ENCODE measurements at places on chromosomes 6 and 20.
A peak's percentile ranks its signal among the peaks of the same experiment; 100 is the strongest.

- DNase-seq: no peak
These were observed 20.3 kb downstream of the ZSCAN31 start for GRCh38 chr6:28315628-28316027.

- DNase-seq: no peak
These were observed 95.7 kb upstream of the BMP2 start for GRCh38 chr20:6671829-6672228.

- no peak for DNase-seq
These were observed 867.3 kb downstream of the KIF16B start for GRCh38 chr20:15705975-15706374.

GRCh38 chr6:137297887-137298286, 78.7 kb upstream of the IFNGR1 start:
- DNase-seq: no peak

- no peak for DNase-seq
These were observed 11.9 kb downstream of the TEAD3 start for GRCh38 chr6:35484921-35485392.

DNA sequence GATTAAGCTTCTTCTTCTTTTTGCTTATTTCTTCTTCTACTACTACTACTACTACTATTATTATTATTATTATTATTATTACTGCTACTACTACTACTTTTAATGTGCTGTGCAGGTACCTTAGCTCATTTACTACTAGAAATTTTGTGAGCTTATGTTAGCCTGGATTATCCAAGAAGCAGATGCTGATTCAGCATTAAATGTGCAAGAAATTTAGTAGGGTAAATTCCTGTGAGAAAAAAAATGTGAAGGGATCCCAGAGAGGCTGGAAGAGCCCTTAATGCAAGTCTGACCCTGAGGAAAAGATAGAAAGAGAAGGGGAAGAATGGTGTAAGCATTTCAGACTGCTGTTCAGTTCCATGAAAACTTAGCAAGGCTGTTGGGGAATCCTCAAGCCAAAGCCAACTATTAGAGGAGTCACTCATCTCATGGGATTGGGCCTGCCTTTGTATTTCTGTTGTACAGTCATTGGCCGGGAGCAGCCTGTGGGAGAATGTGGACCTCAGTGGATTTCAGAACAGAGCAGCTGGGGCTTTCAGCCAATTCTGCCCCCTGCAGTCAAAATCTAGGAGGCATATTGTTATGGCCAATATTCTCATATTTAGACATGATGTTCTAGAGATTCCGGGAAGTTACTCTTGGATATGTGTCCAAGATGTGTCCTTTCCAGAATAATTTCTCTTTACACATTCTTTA, 37.2 kb upstream of the TSPYL1 start:
- no peak for DNase-seq

DNA sequence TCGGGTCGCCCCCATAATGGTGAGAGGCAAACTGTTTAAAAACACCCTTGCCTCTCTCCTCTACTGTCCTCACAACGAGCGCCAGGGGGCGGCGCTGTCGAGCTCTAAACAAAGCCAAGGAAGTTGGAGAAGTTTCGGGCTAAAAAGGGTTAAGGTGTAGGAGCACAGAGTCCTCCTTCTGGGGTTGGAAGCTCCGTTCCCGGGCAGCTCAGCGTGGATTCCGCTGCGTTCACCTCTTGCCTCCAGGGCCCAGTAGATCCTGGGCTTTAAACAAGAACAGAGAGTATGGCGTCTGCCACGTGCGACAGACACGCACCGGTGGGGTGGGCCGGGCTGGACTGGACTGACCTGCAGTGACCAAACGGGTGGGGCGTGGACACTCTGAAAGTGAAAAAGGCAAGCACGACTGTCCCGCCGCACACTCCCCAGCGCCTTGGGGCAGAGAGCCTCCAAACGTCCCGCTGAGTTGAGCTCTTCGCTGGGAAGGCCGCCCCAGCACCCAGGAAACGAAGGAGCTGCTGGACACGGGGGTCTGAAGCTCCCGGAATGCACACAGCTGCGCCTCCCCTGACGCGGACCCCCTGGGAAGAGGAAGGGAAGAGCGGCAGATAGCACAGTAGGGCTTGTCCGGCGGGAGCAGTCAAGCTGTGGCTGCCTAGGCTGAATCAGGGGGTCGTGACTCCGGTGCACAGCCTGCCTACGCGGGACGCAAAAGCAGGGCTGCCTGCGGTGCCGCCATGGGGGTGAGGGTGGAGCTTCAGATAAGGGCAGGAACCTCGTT, 1.6 kb upstream of the THBD start:
- DNase-seq: no peak

DNA sequence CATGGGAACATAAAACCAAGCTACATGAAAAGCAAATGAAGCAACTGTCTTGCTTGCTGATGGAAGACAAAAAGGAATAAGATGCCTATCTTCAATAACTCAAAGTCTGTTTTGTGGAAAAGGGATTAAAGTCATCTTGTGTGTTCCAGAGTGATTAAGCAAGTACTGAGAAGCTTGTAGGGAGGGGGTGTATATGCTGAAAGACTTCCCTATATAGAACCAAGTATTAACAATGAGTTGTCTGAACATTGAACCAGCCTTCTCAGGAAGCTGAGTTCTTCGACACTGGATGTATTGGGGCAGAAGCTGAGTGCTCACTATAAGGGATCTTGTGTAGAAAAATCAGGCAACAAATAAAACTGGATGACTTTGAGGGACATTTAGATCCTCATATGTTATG, 451.8 kb downstream of the CD83 start:
- no peak for DNase-seq

- no peak for DNase-seq
These were observed at the start of gene TAAR6 for GRCh38 chr6:132570221-132570777. TAAR6 (plus strand) TSS chr6:132570322; CDS start chr6:132570322, 0 bp downstream.

DNA sequence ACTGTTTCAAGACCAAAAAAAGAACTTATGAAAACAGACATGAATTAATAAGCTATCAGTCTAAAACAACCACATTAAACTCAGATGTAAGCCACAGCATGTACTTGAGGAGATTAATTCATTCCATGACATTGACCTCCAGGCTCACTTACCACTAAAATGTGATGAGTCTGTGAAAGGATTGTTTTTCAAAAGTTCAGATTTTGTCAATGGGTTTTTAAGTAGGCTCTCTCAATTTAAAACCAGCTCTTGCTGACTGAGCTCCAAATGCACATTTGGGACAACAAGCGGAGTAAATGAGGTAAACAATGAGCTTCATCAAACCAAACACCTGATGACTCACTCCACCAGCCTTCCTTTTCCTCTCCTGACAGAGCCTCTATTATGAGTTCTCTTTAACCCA, 197.0 kb downstream of the SIM1 start:
- DNase-seq: no peak

DNA sequence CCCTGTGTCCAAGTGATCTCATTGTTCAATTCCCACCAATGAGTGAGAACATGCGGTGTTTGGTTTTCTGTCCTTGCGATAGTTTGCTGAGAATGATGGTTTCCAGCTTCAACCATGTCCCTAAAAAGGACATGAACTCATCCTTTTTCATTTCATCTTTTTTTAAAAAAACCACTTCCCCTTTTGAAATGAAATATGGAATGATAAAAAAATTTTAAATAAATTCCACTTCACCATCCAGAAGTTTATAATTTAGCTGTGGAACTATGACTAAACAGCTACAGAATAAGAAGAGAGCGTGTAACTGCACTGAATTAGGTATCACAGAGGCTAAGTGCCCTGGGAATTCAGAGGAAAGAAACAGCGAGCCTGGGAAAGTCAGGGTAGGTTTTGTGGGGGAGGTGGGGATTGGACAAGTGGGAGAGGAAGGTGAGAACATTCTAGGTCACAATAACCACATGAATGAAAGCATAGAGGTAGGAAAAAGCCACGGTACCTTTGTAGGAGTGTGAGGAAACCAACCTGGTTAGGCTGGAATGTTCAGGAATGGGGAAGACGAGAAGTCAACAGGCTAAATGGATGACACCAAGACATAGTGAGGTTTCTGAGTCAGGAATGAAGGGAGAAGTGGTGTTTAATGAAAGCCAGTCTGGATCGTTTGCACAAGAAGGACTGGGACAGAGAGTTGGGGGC, 11.0 kb downstream of the TRIM10 start:
- no peak for DNase-seq

- DNase-seq: no peak
These were observed 4.4 kb upstream of the ARFGAP1 start for GRCh38 chr20:63268256-63268655.

DNA sequence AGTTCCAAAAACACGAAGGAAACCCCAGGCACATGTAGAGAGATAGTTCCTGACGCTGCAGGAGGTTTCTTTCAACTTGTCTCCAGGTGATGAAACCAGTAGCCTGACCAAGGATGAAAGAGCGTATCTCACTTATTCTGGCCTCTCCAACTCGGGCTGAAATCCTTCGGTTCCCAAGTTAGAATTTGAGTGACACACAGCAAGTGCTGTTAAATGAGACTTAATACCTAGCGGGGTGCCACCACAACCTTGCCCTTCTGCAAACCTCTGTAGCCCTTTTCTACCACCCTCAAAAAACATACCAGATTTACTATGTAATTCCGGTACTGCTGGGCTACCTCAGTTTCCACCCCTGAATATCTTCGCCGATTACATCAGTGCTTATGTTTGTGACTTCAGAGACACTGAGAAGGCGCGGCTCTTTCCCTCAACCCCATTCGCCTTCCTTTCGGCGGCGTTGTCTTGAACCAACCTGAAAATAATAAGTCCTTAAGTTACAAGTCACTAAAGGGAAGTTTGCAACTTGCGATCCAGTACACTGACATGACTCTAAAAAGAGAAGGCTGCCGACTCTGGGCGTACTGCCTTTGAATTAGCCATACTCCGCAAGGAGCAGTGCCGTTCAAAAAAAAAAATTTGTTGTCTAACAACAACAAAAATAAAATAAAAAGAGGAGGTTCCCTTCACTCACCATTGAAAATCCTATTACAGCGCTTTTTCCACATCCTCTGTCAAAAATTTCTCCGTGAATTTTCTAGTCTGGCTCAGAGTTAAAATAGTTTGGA, 194.9 kb upstream of the ZNF184 start:
- no peak for DNase-seq

GRCh38 chr6:37172912-37173492, 3.0 kb downstream of the PIM1 start:
- DNase-seq: no peak

DNA sequence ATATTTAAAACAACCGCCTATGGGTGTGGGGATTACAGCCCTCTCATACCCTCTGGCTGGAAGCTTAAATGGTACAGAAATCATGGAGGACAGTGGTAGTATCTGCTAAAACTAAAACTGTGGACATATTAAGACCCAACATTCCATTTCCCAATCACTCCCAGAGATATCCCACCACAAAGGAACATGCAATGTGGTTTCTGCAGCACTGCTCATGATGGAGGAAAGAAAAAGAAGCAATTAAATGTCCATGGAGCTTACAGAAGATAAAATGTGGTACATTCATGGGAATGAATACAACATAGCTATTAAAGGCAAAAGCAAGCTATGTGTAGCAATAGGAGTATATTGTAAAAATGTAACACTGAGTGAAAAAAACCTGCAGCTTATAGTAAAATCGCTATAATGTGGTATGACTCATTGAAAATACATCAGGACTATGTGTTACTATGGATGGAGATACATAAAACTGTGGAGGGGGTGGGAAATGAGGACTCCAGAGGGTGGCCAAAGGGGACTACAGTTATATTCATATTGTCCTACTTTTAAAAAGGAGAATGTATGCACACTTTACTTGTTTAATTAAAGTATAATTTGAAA, 22.9 kb upstream of the NNAT start:
- no peak for DNase-seq

GRCh38 chr6:129895692-129896091, 34.6 kb upstream of the TMEM244 start:
- no peak for DNase-seq

DNA sequence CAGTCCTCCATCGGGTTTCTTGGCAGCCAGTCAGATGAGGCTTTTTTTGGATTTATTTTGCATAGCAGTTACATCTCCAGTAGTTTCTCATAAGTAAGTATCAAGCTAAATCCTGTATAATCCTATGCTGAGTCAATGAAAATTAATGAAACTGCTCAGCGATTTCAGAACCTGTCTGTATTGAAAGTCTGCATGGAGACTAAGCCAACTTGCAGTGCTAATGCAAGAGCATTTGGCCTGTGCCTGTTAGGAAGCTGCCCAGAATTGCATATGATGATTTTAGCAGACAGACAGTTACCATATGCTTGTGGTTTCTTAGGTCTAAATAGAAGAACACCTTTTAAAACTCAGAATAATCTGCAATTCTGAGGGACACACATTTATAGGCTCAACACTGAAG, 25.2 kb upstream of the LRRN4 start:
- DNase-seq: no peak

GRCh38 chr20:20849161-20849560, 136.7 kb upstream of the RALGAPA2 start:
- no peak for DNase-seq

DNA sequence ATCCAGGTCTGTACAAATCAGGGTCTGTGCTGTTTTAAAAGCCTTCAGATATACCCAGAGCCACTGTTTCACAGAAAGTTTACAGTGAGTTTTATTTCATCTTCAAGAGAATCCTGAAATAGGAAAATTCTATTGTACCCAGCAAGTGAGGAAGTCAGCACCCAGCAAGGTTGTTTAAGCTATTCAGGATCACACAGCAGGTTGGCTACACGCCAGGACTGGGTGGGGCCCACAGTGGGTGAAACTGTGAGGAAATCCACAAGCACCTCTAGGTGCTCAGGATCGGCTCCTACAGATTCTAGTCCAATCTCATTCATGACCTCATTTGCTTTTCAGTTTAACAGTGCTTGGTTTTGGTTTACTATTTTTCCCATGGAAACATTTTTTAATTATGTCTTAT, 128.9 kb downstream of the SYNDIG1 start:
- DNase-seq: no peak

- peak; percentile 37 for DNase-seq
These were observed 13.3 kb downstream of the ELOVL5 start for GRCh38 chr6:53335224-53335994.

GRCh38 chr20:34495916-34496315, 20.3 kb upstream of the DYNLRB1 start:
- DNase-seq: no peak

- DNase-seq: no peak
These were observed 3.9 kb upstream of the INSM1 start for GRCh38 chr20:20363799-20364592.

DNA sequence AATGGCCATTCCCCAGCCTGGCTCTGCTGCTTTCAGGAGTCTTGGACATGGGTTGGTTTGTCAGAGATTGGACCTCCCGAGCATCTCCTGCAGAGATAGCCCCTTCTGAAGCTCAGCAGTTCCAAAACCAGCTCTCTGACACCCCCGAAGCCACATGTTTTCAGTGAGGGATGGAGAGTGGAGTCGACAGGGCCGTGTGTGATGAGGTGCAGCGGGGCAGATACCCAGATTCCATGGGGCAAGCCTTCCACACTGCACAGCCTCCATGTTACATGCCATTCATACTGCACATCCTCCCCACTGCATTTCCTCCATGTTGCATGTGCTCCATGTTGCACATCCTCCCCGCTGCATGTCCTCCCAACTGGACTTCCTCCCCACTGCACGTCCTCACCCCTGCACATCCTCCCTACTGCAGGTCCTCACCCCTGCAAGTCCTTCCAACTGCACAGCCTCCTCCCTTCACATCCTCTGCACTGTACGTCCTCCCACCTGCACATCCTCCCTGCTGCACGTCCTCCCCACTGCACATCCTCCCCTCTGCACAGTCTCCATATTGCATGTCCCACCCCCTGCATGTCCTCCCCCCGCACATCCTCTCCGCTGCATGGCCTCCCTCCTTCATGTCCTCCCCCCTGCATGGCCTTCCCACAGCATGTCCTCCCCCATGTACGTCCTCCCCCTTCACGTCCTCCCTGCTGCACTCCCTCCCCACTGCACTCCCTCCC, 112.2 kb downstream of the SYNDIG1 start:
- DNase-seq: no peak

- no peak for DNase-seq
These were observed 141.1 kb upstream of the CITED2 start for GRCh38 chr6:139515511-139515910.
